Activated gamma-delta T cell (primary cell): ENCODE measurements at places on chromosomes 5 and 9.

- DNase-seq: no peak
Observed at GRCh38 chr5:140324041-140324600, 21.2 kb upstream of the PFDN1 start.

DNA sequence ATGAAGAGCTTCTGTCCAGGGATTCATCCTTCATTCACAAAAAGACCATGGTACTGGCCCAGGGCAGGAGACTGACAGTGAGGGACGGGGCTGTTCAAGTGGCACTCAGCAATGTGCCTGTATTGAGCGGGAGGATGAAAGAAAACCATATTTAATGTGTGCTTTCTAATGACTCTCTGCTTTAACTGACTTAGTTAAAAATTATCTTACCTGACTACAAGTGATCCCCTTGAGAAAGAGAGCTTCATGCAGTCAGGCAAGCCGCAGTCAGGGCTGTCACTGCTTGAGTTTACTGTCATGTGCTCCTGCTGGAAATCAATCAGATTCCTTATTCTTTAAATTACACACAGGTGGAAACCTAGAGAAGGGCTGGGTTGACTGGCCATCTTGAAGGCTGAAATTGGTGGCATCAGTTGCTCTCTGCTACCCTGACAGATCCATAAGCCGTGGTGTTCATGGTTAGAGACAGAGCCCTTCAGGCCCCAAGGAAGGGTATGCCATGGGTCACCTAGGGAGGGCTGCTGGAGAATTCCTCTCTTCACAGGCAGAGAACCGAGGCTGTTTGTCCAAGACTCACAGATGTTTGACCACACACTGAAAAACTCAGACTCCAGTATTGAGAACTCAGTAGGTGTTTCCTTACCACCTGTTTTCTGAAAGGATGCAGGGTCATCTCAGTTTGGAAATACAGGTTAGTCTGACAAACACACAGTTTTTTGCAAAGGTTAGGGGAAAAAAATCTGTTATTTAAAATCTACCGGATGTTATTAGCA lies 70.9 kb downstream of the TRIO start:
- no peak for DNase-seq

DNA sequence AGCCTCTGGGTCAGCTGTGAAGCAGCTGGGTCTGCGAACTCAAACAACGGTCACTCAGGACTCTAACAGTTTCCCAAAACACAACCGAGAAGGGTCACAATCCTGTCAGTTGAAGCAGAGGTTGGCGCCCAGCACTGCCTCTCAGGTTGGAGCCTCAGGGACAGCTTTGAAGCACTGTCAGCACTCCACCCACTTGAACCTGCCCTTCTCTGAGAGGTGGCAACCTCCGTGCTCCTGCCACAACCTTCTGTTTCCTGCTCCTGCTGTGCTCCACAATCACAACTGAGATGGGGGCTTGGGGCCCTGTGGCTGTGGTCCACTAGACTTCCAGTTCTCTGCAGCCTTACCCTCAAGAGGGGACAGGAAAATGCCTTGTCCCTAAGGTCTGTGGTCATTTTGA lies 21.7 kb upstream of the LCP2 start:
- no peak for DNase-seq

- no peak for DNase-seq
Observed at GRCh38 chr9:38747941-38748340, 28.0 kb upstream of the FAM240B start.

DNA sequence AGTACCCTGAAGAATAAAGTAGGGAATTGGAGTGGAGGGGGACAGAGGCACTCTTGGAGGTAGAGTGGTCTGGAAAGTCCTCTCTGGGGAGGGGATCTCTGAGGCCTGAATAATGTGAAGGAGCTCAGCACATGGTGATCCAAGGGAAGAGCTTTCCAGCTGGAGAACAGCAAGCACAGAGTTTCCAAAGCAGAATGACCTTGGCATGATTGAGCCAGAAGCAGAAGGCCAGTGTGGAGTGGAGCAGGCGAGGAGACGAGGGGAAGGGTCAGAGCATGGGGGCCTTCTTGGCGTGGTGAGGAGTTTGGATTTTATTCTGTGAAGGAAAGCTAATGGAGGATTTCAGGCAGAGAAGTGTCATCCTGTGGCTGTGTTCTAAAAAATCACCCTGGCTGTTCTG lies 8.3 kb downstream of the PCBD2 start:
- no peak for DNase-seq

DNA sequence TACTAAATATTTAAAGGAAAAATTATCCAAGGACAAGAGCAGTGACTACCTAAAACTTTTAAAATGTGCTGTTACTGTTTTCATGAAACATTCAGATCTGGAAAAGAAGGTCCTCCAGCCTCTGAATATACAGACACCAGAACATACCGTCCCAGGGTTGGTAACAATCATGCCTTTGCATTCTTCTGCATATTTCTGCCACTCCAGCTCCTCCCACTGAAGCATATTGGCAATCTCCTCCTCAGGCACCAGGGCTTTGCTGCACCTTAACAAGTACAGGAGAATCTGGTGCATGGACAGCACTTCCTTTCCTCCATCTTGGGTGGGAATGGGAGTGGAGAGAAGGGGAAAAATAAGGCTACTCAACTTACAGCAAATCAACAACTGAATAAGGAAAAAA lies 60.0 kb downstream of the DROSHA start:
- DNase-seq: no peak

GRCh38 chr5:68475476-68475983 lies 260.0 kb downstream of the PIK3R1 start:
- no peak for DNase-seq

- no peak for DNase-seq
Observed at GRCh38 chr9:38285236-38285635, 107.3 kb upstream of the ALDH1B1 start.

GRCh38 chr5:68708156-68708841 lies 385.5 kb upstream of the SLC30A5 start:
- no peak for DNase-seq

DNA sequence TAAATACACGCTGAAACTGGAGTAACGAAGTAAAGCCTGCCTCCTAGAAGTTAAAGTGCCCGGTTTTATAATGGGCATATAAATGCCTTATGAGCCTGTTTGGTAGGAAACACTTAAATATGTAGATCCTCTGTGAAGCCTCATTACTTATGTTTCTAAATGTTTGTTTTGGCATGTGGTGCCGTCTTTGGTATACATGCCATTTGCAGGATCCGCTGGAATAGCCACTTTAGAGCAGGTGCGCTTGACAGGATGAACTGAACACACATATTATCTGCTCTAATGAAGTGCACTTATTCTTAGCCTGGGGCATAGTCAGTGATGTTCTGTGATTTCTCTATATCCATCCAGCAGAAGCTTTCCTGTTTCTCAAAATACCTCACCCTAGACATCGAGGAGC lies 778.1 kb upstream of the WWC1 start:
- DNase-seq: no peak

- DNase-seq: no peak
Observed at GRCh38 chr9:22108581-22109370, 99.7 kb upstream of the CDKN2B start.

- DNase-seq: no peak
Observed at GRCh38 chr5:149493316-149493715, 57.9 kb downstream of the CSNK1A1 start.

GRCh38 chr9:123589361-123590239 lies 233.6 kb downstream of the CRB2 start:
- no peak for DNase-seq

GRCh38 chr5:9251379-9251980 lies 294.4 kb downstream of the SEMA5A start:
- no peak for DNase-seq

- DNase-seq: no peak
Observed at GRCh38 chr9:137305060-137305797, 3.2 kb upstream of the NRARP start.

DNA sequence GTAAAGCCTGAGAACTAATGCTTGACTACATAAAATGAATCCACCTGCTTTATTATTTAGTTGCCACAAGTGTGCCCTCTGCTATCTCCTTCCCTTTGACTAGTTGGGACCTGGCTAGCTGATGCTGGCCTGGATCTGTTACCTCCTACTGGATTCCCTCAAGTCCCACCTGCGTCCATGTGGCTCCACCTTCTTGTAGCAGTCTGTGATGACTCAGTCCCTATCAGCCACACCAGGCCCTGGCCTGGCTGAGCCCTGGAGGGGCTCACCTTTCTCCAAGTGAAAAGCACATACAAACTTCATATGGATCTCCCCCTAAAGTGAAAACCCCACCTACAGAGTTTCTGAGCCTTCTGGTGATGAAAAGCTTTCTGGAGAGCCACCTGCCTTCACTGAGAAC lies 611.4 kb downstream of the SEMA5A start:
- DNase-seq: no peak

- no peak for DNase-seq
Observed at GRCh38 chr5:101531026-101531425, 627.9 kb upstream of the ST8SIA4 start.

DNA sequence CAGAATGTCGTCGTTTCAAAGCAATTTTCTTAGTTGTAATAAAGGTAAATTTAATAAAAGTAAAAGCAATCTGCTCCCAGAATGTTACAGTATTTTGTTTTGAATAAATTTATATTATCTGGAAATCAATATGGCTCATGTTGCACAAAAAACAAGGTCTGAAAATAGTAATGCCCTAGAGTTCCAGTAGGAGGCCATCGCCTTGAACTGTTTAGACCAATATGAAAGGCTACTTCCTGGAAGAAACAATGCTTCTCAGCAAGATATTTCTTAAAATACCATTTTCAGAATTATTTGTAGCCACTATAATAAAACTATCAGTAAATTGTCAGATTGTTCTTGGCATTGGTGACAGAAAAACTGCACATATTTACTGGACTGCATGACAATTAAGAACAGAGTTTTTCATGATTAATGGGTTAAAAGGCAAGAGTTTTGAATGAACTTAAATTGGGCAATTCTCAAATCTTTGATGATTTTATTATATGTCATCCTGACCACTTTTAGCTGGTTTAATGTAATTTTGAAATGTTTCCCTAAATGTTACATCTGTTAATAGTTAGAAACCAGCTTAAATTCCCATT lies 153.2 kb downstream of the COMMD10 start:
- no peak for DNase-seq

DNA sequence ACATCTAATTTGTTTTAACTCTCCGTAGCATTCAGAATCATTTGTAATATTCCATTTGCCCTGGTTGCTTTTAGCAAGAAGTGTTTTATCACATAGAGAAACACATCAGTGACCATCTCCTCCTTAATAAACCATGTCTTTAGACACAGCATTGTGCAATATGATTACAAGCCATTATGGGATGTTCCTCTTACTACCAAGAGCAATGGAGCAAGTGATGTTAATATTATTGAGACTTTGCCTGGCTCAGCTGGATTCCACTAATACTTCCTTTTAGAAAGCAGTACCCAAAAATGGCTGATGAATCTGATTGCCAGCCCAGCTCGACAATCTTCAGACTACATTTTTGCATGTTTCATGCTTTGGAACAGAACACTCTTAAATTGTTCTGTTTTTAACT lies 364.2 kb downstream of the OSTF1 start:
- no peak for DNase-seq

DNA sequence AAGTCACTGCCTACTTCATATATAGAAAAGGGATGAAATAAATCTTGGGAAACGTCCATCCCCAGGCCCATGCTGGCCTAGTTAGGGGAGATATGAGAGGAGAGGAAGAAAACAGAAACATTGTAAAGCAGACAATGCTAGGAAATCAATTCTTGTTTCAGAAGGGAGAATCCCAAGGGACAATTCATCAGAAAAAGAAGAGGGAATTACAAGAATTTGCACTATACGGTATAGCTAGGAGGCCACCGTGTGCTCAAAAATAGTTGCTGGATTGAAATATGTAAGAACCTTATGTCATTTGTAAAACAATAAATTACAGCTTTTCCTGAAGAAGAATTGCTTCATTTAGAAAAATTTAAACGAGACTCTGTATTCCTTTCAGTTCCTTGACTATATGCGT lies 8.3 kb upstream of the SHC3 start:
- DNase-seq: no peak

DNA sequence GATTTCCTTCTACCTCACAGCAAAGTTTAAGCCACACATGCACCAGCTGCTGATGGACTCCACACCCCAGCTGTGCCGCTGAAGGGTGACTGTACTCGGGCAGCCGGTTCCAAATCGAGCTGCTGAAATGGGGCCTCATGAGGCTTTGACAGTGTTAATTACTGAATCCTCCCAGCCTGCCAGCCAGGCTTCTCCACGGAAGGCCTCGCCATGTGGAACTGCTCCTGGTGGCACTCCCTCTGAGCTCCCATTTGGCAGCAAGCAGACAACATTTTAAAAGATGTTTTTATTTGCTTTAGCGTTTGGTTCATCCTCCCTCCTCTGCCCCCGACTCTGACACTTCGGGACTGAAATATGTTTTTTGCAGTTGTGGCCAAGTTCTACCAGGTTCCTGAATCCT lies 479.4 kb upstream of the MPDZ start:
- no peak for DNase-seq
